Epithelial cell of umbilical artery (primary cell): ENCODE measurements at places on chromosomes 2 and 18. TPM values are rescaled to one million over a fixed set of nuclear protein-coding genes. Genes with fewer than 3 reads are reported as not detected.

The TCF23 gene
- not detected in 2 replicates for total RNA-seq

The ALPG gene
- total RNA-seq, result not detected in 2 replicates

The LINC00305 gene
- not detected in 2 replicates for total RNA-seq

The CFAP65 gene
- not detected in 2 replicates for total RNA-seq

The ALPI gene
- total RNA-seq, result not detected in 2 replicates

The RPRM gene
- not detected in 2 replicates for total RNA-seq

The FSHR gene
- total RNA-seq, result not detected in 2 replicates

The RAB27B gene
- total RNA-seq, result 0.32 and 0.46 TPM in 2 replicates

The ECEL1 gene
- not detected in 2 replicates for total RNA-seq

The LYG2 gene
- not detected in 2 replicates for total RNA-seq

The NEURL3 gene
- total RNA-seq, result 0.15 TPM in 1 of 2 replicates, not detected in the other

The APOB gene
- total RNA-seq, result 0.30 and 0.32 TPM in 2 replicates

The VWC2L gene
- not detected in 2 replicates for total RNA-seq

The CHRNG gene
- not detected in 2 replicates for total RNA-seq

The CNDP1 gene
- total RNA-seq, result not detected in 2 replicates

The UBXN2A gene
- 9.4 and 9.9 TPM in 2 replicates for total RNA-seq

The ARHGAP25 gene
- 0.32 and 1.4 TPM in 2 replicates for total RNA-seq

The PFN4 gene
- 0.30 TPM in 1 of 2 replicates, not detected in the other for total RNA-seq

The NFATC1 gene
- 2.6 and 5.2 TPM in 2 replicates for total RNA-seq
